Stimulated activated naive CD4-positive, alpha-beta T cell treated with Interleukin-2 at 50 U/mL for 16 hours (primary cell): ENCODE measurements at places on chromosomes 11 and 22.

GRCh38 chr11:15710580-15711275, 596.0 kb downstream of the INSC start:
- no peak for DNase-seq

GRCh38 chr11:112751329-112751728, 209.9 kb upstream of the NCAM1 start:
- DNase-seq, result no peak

GRCh38 chr11:61737131-61737530, 15.3 kb upstream of the MYRF start:
- no peak for DNase-seq

- no peak for DNase-seq
Observed at GRCh38 chr11:128180441-128181087, 406.8 kb downstream of the ETS1 start.

GRCh38 chr11:35334385-35335090, 84.8 kb downstream of the SLC1A2 start:
- no peak for DNase-seq

DNA sequence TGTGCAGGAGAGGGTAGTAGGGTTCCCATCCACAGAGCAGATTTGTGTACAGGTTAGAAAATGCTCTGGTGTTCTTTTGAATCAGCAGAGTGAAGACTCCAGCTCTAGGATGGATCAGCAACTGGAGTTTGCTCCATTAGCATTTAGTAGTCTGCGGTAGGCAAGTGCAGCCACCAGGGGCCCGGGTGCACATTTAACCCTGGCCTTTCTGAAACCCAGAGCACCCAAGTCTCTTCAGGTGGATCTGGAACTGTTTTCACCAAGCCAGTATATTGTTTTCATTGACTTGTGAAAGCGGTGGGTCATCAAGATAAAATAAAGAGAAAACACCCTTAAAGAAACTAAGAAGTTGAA, 100.8 kb upstream of the CLPB start:
- no peak for DNase-seq
